Trophoblast cell (in vitro differentiated cells and primary cell): ENCODE measurements at places on chromosomes 7 and 10.

GRCh38 chr10:102153093-102153620, 968 bp downstream of the NOLC1 start:
- no peaks in the 10 kb centered on the region for H3K27me3 ChIP-seq
- H3K4me3 ChIP-seq = no peak overlapping the region
- peaks cover 8% of the 10 kb centered on the region for H3K4me1 ChIP-seq
- H3K27ac ChIP-seq = no peak overlapping the region
- DNase-seq = peak; percentile 9
- peaks cover 48% of the 10 kb centered on the region for H3K36me3 ChIP-seq

GRCh38 chr7:32036557-32036956, 33.6 kb downstream of the PDE1C start:
- H3K27ac ChIP-seq = no peak overlapping the region
- DNase-seq = no peak
- H3K36me3 ChIP-seq = no peaks in the 10 kb centered on the region
- H3K27me3 ChIP-seq = no peaks in the 10 kb centered on the region
- H3K4me3 ChIP-seq = no peak overlapping the region
- H3K4me1 ChIP-seq = peaks cover 3% of the 10 kb centered on the region

DNA sequence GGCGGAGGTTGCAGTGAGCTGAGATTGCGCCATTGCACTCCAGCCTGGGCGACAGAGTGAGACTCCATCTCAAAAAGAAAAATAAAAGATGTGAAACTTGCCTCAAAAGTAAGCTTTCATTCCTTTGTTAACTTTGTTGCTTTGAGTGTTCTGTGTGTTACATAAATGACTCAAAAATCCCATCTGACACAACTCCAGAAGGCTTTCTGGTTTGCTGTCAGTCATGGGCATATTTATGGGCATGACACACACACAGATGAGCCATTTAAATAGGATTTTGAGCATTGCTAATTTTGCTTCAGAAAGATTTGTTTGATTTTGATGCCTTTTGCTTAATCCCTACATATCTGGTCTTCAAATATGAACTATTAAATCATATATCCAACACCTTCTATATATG, 82.6 kb downstream of the CACNB2 start:
- no peak for DNase-seq
- no peak overlapping the region for H3K4me3 ChIP-seq
- no peaks in the 10 kb centered on the region for H3K27me3 ChIP-seq
- H3K4me1 ChIP-seq = no peaks in the 10 kb centered on the region
- H3K27ac ChIP-seq = no peak overlapping the region

DNA sequence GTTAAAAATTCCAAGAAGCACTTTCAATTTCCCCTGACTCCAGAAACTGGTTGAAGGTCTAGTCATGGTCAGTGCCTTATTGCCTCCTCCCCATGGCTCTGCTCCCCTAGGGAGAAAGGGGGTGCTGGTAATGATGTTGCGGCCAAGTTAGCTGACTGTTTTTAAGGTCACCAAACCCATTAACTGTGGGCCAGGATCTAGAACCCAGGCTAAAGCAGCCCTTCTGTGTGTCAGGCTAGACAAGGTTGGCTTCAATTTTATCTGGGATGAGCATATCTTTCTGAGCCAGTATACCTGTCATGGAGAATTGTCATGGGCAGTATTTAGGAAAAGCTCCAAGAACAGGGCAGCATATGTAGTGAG, 11.2 kb upstream of the HOXA13 start:
- H3K4me1 ChIP-seq = no peaks in the 10 kb centered on the region
- H3K27ac ChIP-seq = no peak overlapping the region
- H3K36me3 ChIP-seq = no peaks in the 10 kb centered on the region
- peaks cover 72% of the 10 kb centered on the region for H3K27me3 ChIP-seq

- H3K36me3 ChIP-seq = no peaks in the 10 kb centered on the region
- H3K4me1 ChIP-seq = no peaks in the 10 kb centered on the region
- no peaks in the 10 kb centered on the region for H3K27me3 ChIP-seq
Measured at GRCh38 chr7:128726059-128726736, 13.0 kb upstream of the CALU start.

- peak overlapping the region; percentile 37 for H3K27ac ChIP-seq
- no peaks in the 10 kb centered on the region for H3K36me3 ChIP-seq
- no peaks in the 10 kb centered on the region for H3K27me3 ChIP-seq
Measured at GRCh38 chr7:84912993-84913635, 273.7 kb downstream of the SEMA3D start.

GRCh38 chr10:118871244-118871865, 116.6 kb upstream of the CACUL1 start:
- H3K4me3 ChIP-seq = no peak overlapping the region
- H3K27me3 ChIP-seq = no peaks in the 10 kb centered on the region
- no peaks in the 10 kb centered on the region for H3K36me3 ChIP-seq
- H3K27ac ChIP-seq = no peak overlapping the region

DNA sequence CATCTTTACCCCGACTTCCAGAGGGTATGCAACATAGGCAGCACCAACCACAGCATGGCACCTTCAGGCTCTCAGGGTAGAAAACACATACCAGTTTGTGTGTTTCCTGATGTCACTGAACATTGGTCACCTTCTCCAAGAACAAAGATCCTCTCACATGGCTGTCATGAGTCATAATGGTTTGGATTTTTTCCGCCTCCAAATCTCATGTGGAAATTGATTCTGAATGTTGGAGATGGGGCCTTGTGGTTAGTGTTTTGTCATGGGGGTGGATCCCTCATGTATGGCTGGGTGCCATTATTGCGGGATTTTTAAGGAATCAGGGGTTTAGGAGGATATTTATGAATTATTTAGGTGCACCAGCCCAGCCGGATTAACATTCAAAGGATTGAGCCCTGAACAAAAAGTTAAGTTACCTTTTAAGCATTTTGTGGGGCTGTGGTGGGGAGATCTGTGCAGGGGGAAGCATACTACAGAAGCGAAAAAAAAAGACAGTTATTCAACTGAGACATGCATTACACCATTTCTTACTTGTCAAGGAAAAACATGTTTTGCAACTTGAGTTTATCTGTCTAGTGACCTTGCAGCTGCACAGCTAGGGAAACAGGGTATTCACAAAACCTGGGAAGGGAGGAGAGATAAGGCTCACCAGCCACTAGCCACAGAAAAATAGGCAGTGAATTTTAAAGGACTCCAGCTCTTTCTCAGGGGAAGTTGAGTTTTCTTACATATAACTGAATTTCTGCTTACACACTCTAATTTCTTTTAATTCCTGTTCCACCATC, 774.1 kb upstream of the AUTS2 start:
- H3K36me3 ChIP-seq = no peaks in the 10 kb centered on the region
- DNase-seq = no peak
- no peak overlapping the region for H3K4me3 ChIP-seq
- no peaks in the 10 kb centered on the region for H3K27me3 ChIP-seq

DNA sequence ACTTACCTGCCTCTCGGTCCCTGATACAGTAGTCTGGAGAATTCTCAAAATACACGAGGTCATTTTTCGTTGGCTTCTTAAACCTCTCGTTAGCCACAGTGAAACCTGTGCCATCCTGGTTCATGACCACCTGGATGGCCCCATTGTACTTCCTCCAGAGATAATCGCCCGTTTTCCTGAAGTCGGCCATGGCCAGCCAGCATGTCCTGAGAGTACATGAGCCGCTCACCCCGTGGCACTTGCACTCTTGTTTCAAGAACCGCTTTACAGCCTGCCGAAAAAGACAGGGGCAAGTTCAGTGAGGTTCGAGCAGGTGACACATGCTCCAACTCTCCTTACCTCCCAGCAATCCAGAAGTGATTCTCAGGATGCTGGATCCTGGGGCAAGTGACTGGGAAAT, 25.3 kb downstream of the WNT2 start:
- H3K36me3 ChIP-seq = no peaks in the 10 kb centered on the region
- no peak for DNase-seq
- H3K4me3 ChIP-seq = no peak overlapping the region
- no peak overlapping the region for H3K27ac ChIP-seq
- H3K4me1 ChIP-seq = no peaks in the 10 kb centered on the region

- H3K4me3 ChIP-seq = no peak overlapping the region
- H3K27me3 ChIP-seq = no peaks in the 10 kb centered on the region
- no peak overlapping the region for H3K27ac ChIP-seq
- peak; percentile 11 for DNase-seq
- H3K4me1 ChIP-seq = no peaks in the 10 kb centered on the region
Measured at GRCh38 chr7:19051767-19052375, 65.6 kb downstream of the TWIST1 start.

DNA sequence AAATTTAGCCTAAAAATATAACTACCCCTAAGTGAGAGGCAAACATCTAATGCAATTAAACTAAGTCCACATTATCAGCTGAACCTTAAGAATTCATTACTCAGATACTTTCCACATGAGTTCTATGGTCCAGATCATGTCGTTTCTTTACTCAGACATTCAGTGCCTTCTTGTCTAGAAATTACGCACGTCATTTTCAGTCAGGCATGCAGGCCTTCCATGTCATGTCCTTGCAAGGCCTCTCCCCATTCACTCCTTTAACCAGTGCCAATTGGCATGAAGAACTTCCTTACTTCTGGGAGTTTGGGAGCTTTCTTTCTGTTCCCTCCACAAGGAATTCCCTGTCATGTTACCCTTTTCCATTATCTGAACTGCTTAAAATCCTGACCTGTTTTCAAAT, 118.8 kb downstream of the NRP1 start:
- H3K4me1 ChIP-seq = no peaks in the 10 kb centered on the region
- peaks cover 15% of the 10 kb centered on the region for H3K36me3 ChIP-seq
- no peaks in the 10 kb centered on the region for H3K27me3 ChIP-seq
- H3K27ac ChIP-seq = no peak overlapping the region

DNA sequence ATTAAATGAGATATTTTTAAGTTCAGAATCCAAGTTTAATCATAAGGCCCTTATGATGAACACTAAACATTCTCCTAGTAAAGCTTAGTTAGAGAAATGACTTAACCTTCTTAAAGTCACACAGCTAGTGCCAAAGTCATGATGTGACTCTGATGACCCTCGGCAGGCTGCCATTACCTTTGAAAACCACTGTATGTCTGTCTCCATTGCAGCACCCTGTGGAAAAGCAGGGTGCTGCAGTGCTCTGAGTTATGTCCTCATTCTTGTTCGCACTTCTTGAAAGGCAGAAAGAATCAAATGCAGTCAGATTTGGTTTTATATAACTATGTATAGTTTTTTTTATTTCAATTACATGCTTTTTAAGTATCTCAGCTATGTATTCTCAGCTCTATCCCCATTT, 105.0 kb downstream of the PHTF2 start:
- DNase-seq = no peak
- no peaks in the 10 kb centered on the region for H3K4me1 ChIP-seq
- H3K27me3 ChIP-seq = no peaks in the 10 kb centered on the region
- no peak overlapping the region for H3K4me3 ChIP-seq

DNA sequence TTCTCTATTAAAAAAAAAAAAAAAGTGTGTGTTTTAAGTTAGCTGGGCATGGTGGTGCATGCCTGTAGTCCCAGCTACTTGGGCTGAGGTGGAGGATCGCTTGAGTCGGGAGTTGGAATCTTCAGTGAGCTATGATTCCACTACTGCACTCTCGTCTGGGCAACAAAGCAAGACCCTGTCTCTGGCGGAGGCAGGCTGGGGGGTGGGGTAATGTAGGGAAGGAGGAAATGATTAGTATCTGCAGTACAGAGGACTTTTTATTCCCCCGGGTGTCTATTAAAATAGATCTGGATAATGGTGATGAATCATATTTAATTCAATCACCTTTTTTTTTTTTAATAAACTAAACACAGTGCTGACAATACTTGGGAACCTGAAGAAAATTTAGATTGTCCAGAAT, 6.5 kb downstream of the CBX3 start:
- H3K27me3 ChIP-seq = no peaks in the 10 kb centered on the region
- H3K27ac ChIP-seq = no peak overlapping the region

GRCh38 chr7:115679976-115680375, 350.6 kb downstream of the TFEC start:
- H3K36me3 ChIP-seq = no peaks in the 10 kb centered on the region
- no peak overlapping the region for H3K4me3 ChIP-seq
- H3K4me1 ChIP-seq = no peaks in the 10 kb centered on the region
- no peaks in the 10 kb centered on the region for H3K27me3 ChIP-seq
- DNase-seq = peak; percentile 68

- DNase-seq = no peak
- no peak overlapping the region for H3K27ac ChIP-seq
- H3K4me1 ChIP-seq = no peaks in the 10 kb centered on the region
- no peak overlapping the region for H3K4me3 ChIP-seq
- no peaks in the 10 kb centered on the region for H3K27me3 ChIP-seq
- H3K36me3 ChIP-seq = no peaks in the 10 kb centered on the region
Measured at GRCh38 chr7:115618676-115619075, 411.9 kb downstream of the TFEC start.

- H3K27me3 ChIP-seq = no peaks in the 10 kb centered on the region
- no peak for DNase-seq
- no peak overlapping the region for H3K27ac ChIP-seq
- no peaks in the 10 kb centered on the region for H3K36me3 ChIP-seq
- no peaks in the 10 kb centered on the region for H3K4me1 ChIP-seq
Measured at GRCh38 chr7:87482115-87482514, 6.6 kb upstream of the ABCB4 start.

GRCh38 chr7:55440040-55440690, 75.0 kb downstream of the LANCL2 start:
- no peaks in the 10 kb centered on the region for H3K4me1 ChIP-seq
- no peak overlapping the region for H3K4me3 ChIP-seq
- no peaks in the 10 kb centered on the region for H3K27me3 ChIP-seq
- H3K27ac ChIP-seq = no peak overlapping the region
- no peak for DNase-seq

- no peak overlapping the region for H3K27ac ChIP-seq
- no peaks in the 10 kb centered on the region for H3K27me3 ChIP-seq
- no peaks in the 10 kb centered on the region for H3K36me3 ChIP-seq
- no peak overlapping the region for H3K4me3 ChIP-seq
- no peaks in the 10 kb centered on the region for H3K4me1 ChIP-seq
- DNase-seq = no peak
Measured at GRCh38 chr7:37956791-37957190, 36.4 kb downstream of the EPDR1 start.

GRCh38 chr10:72031706-72032105, 56.6 kb downstream of the SPOCK2 start:
- H3K27ac ChIP-seq = no peak overlapping the region
- H3K36me3 ChIP-seq = no peaks in the 10 kb centered on the region
- DNase-seq = no peak
- no peak overlapping the region for H3K4me3 ChIP-seq

DNA sequence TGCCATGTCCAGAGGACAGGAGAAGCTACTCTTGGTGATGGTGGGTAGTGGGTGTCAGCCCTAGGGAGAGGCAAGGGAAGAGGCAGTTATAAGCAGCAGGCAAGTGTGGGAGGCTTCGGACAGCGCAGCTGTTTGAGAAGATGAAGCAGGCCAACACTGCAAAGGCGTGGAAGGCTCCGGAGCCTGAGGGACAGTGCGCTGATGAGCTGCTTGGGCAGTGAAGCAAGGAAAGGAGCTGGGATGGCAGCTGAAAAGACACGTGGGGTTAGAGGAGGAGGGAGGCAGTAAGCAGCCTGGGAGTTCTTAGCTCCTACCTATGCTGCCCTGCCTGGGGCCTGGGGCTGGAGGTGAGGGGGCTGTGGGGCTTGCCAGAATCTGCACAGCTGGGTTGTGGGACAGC, 50.1 kb upstream of the CRTAC1 start:
- H3K36me3 ChIP-seq = no peaks in the 10 kb centered on the region
- H3K4me1 ChIP-seq = no peaks in the 10 kb centered on the region
- H3K27me3 ChIP-seq = no peaks in the 10 kb centered on the region
- no peak for DNase-seq
- H3K4me3 ChIP-seq = no peak overlapping the region
